Occipital lobe (tissue), 3 donors: ENCODE measurements at places on chromosomes 16 and 17. TPM values are rescaled to one million over a fixed set of nuclear protein-coding genes. Genes with fewer than 3 reads are reported as not detected.

The SPEM2 gene
- total RNA-seq = not detected

The HBA2 gene
- total RNA-seq = 614 TPM

The PERCC1 gene
- not detected for total RNA-seq

The SNX20 gene
- total RNA-seq = 0.16 TPM

The TMEM235 gene
- not detected for total RNA-seq

The ZNF594 gene
- total RNA-seq = 39.0 TPM

DNA sequence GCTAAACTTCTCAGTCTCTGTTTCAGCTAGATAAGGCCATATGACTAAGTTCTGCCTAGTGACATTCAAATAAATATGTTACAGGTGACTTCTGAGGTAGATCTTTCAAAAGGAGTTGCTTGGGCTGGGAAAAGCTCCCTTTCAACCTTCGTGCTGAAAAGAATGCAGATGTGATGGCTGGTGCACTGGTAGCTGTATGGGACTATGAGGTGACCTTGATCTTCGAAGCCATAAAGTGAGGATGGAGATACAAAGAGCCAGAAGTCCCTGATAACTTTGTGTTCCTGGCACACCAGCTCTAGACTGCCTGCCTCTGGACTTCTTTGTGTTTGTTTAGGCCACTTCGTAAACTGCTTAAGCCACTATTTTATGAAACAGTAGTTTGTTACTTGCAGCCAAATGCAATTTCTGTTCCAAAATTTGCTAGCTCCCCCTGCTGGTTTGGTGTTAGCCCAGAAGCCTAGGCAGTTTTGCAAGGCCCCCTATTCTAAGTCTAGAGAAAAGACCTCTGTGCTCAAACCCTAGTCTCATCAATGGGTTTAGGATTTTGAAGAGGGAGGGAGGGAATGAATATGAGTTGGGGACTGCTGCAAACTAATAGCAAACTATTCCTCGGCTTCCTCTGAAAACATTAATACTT lies 23.3 kb upstream of the ERCC4 start:
- DNase-seq = no peak

- DNase-seq = no peak
Observed at GRCh38 chr17:16432017-16432416, 16.6 kb downstream of the TRPV2 start.

DNA sequence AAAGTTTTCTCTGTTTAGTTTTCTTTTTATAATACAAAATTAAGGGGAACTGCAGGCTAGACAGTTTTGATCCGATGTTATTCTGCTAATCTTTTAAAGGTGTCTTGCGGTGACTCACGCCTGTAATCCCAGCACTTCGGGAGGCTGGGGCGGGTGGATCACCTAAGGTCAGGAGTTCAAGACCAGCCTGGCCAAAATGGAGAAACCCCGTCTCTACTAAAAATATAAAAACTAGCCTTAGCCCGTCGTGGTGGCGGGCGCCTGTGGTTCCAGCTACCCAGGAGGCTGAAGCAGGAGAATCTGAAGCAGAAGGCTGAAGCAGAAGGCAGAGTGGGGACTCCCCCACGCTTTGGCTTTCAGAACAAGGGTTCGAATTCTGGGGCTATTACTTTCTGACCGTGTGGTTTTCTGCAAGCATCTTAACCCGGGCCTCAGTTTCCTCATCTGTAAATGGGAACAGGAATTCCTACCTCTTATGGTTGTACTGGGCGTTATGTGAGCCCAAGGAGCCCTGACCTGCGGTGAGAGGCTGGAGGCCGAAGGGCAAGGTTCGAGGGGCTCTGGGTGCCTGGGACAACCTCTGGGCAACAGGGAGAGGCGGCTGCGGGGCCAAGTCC lies 1.2 kb upstream of the KATNB1 start:
- no peak for DNase-seq

GRCh38 chr16:80231888-80232287 lies 308.9 kb upstream of the DYNLRB2 start:
- no peak for DNase-seq

DNA sequence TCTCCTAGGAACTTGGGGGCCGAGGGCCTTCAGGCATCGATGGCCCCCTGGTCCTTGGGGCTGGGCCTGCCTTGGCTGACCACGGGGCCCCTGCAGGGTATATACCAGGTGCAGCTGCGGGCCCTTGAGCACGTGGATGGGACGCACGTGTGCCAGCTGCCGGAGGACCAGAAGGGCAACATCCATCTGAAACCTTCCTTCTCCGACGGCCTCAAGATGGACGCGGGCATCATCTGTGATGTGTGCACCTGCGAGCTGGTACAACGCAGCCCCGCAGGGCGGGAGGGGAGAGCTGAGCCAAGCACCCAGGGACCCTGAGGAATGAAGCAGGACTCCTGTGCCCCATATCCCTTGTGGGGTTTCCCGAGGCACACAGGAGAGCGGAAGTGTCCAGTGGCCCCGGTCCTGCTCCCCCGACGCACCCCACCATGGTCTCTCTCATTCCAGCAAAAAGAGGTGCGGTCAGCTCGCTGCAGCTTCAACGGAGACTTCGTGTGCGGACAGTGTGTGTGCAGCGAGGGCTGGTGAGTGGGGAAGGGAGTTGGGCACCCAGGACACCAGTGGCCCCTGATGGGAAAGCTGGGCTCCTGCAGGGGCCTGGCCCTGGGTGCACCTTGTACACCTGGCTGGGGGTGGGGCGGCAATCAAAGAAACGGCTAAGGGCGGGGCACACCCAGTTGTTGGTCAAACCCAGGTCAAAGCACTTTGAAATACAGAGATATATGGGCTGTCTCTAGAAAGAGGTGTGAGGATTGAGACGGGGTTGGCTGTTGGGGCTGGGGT lies 10.6 kb downstream of the ITGB4 start:
- no peak for DNase-seq

GRCh38 chr16:88382491-88383400 lies at the start of gene ZNF469:
TSS of gene ZNF469 (plus strand) at chr16:88382959. CDS start at chr16:88427471, 44,512 bp downstream.
- no peak for DNase-seq

- DNase-seq = no peak
Observed at GRCh38 chr17:34706029-34706428, 126.6 kb downstream of the TMEM132E start.

- DNase-seq = no peak
Observed at GRCh38 chr17:45645330-45645729, 138.8 kb upstream of the CRHR1 start.

GRCh38 chr16:2449118-2449517 lies 10.8 kb upstream of the TEDC2 start:
- DNase-seq = no peak

- DNase-seq = no peak
Observed at GRCh38 chr17:50196826-50197225, 4.6 kb downstream of the COL1A1 start.

GRCh38 chr17:58412961-58413586 lies 4.3 kb downstream of the RNF43 start:
- no peak for DNase-seq

DNA sequence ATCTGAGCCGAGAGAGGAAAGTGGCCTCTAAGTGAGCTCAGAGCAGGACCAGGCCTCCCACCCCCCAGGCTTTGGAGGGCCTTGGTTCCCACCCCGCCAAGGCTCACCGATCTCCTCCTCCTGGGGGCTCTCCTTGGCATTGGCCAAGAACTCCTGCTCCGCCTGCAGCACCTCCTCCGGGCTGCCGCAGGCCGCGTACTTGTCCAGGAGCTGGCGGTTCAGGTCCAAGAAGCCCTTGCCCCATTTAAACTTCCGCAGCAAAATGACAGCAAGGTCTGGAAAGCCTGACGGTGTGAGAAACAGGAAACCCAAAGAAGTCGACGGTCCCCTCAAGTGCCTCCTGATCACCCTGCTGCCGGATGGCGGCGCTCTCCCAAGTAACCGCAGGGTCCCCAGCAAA lies 1.7 kb downstream of the TSR3 start:
- DNase-seq = no peak

GRCh38 chr16:52436339-52437276 lies 110.3 kb downstream of the TOX3 start:
- no peak for DNase-seq

- DNase-seq = no peak
Observed at GRCh38 chr17:1375615-1376014, 24.4 kb downstream of the YWHAE start.

DNA sequence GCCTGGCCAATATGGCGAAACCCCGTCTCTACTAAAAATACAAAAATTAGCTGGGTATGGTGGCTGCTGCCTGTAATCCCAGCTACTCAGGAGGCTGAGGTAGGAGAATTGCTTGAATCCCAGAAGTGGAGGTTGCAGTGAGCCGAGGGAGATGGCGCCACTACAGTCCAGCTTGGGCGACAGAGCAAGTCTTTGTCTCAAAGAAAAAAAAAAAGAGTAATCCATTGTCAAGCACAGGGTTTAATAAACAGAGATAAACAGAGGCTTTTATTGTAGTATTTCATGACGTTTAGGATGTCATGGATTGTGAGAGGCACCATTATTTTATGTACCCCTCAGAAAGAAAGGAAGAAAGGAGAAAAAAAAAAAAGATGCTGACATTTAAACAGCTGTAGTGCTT lies 75.2 kb upstream of the RNU2-1 start:
- no peak for DNase-seq

GRCh38 chr17:28960256-28961061 lies 9.1 kb upstream of the PHF12 start:
- DNase-seq = no peak
